ENCODE measurements at places on chromosomes 6 and 20.

GRCh38 chr20:926670-927069, 10.5 kb upstream of the ANGPT4 start:
- no peak for DNase-seq

DNA sequence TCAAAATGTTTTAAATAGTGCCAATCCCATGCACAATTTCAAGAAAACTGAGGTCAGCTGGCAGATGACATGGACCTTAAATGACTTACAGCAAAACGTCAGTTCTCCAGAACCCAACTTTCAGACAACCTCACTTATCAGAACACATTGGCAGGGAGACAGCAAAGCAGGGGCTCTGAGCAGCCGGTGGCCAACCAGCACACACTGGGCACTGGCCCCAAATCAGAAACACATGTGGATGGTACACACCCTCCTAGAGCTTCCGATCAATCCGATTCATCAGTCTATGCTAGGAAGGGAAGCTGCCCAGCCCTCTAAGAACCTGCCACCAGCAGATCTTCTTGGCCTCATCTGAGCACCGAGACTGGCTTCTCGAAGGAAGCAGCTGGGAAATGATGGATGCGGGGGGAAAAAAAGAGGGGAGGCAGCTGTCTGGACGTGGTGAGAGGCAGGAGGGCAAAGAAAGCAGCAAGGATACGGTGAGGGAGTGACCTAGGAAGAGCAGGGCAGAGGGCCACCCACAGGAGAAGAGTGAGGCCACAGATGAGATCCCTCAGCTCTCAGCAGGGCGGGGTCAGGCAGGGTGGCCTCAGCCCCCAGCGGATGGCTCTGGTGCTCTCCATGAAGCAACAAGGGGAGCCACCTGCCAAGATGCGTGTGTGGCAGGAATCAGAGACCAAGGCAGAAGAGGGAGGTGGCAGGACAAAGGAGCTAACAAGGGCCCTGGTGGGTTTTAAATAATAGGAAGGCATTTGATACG, 32.9 kb downstream of the TAF4 start:
- no peak for DNase-seq

DNA sequence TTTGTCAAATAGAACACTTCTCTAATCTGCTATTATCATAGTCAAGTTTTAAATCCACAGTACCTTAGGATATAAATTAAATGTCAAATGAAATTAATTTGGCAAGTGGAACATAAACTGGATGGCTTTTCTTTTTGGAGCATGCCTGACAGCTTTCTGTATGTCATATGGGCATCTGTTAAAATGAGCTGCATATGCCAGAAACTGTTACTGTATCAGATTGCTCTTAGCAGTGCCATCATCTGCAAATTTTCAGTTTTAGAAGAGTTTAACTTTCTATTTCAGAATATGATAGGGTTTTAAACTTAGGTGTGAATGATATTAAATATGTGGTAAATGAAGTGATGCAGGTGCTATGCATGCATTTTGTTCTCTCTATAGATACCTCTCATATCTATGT, 3.4 kb upstream of the EEF1E1 start:
- no peak for DNase-seq

DNA sequence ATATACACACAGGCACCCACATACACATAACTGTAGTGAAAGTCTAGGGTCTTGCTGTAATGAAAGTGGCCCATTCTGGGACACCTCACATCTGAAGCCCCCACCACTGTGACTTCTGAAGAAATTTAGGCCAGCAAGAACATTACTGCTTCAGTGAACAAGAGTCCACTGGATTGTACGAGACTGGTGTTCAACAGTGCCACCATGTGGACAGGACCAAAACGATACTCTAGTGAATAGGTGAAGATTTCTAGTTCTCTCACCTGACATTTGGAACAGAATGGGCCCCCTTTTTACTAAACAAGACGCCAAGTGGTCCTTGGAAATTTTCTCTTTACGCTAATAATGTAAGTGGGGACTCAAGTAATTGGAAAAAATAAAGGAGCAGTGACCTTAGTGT, 156.9 kb downstream of the MAFB start:
- peak; percentile 9 for DNase-seq

DNA sequence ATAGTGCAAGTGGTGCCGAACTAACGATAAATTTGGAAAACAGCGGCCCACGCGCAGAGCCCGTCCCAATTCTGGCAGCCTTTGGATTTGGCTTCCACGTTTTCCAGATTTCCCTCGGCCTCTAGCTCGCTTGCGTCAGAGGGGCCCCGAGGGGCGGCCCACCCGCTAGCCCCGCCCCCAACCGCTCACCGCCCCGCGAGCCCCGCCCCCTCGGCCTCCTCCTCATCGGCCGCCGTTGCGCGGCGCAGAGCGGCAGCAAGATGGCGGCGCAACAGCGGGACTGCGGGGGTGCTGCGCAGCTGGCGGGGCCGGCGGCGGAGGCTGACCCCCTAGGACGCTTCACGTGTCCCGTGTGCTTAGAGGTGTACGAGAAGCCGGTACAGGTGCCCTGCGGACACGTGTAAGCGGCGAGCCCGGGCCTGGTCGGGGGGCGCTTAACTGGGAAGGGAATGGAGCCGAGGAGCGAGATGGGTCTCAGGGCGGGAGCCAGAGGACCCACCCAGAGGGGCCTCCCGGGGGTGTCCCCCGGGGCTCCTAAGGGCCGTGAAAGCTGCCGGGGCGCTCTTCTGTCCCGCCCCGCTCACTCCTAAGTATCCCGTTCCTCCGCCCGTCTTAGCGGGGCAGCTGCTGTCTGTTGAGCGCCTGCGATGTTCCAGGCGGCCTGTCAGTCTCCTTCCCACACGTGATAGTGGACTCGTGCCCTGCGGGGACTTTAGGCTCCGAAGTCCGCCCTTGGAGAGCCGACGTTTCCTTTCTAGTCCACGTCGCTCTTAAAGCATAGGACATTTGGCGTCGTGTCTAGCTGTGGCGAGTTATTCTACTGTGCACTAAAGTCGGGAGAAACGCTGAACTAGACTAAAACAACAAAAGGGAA, at the start of gene RNF114:
TSS of gene RNF114 (plus strand) at position 245 of the 874 bp plus-strand sequence. CDS start at position 261, 16 bp downstream.
- DNase-seq: peak; percentile 90

Measured in stimulated activated CD4-positive, alpha-beta T cell treated with anti-CD3 and anti-CD28 coated beads, Interleukin-2, amount 100 ng/mL, for 48 hours (primary cell).